ENCODE measurements at places on chromosomes 1 and 21.
A peak's percentile ranks its signal among the peaks of the same experiment; 100 is the strongest.

DNA sequence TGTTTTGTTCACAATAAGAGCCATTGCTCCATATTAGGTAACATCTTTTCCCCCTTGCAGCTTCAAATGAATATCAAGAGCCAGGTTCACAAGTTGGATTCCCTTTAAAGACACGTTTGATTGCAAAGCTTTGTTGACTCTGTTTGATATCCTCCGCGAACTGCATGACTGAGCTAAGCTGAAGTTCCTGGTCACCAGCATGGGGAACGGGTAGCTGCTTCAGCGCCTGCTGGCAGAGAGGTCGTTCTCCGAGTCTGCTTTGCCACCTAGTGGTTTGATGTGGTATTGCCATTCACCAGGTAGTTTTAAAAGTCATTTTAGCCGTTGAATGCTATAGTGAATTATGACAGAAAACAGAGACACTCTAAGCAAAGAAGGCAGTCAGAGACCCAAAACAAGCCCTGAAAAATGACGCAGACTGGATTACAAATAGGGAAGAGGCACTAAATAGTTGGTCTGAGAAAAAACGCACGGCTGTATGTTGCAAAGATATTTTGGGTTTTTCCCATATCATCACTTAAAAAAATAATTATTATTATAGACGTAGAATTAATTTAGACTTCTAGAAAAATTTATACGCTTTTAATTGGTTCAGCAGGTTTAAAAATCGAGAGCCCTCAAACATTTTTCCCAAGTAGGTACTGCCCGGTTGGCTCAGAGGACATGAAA lies 193.5 kb upstream of the FMN2 start:
- DNase-seq = peak; percentile 89

GRCh38 chr1:204130981-204131892 lies 20.6 kb downstream of the ETNK2 start:
- no peak for DNase-seq

GRCh38 chr1:245398180-245398579 lies 243.4 kb downstream of the KIF26B start:
- DNase-seq = no peak

DNA sequence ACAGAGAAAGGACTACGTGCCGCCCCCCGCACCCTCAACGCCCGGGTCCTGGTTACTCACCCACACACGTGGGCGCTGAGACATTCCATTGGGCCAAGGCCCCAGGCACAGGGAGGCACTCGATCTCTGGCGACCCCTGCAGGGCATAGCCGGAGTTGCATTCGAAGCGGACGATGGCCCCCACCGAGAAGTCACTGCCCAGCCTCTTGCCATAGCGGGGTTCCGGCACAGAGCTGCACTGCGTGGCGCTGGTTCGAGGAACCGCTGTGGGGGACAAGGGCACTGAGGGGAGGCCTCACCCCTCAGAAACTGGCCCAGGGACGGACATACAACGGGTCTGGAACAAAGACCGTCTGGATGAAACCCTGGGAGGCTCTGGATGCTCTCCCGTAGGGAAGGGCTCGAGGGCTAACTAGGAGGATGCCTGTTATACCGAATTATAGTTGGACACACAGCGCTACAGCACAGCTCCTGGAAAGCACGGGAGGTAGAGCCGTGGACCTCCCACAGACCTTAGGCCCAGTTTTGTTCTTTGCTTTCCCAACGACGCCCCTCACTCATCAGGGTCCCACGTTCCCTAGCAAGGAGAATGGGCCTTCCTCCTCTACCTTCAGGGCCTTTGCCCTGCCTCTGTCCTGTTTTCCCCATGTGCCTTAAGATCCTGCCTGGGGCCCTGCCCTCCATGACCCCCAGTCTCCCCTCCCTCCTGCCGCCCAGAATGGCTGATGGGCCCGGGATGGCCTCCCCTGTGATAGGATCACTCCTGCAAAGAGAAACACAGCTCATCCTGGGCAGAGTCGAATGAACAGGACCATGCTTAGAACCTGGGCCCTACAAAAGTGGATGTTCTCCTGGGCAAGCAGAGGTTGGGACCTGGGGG lies 152.8 kb downstream of the ZSCAN20 start:
- peak; percentile 10 for DNase-seq

- no peak for DNase-seq
These were observed 16.3 kb upstream of the L1TD1 start for GRCh38 chr1:62178372-62178771.

GRCh38 chr1:244802556-244803239 lies 32.8 kb upstream of the COX20 start:
- no peak for DNase-seq

GRCh38 chr1:241269116-241269515 lies 87.9 kb downstream of the RGS7 start:
- no peak for DNase-seq

DNA sequence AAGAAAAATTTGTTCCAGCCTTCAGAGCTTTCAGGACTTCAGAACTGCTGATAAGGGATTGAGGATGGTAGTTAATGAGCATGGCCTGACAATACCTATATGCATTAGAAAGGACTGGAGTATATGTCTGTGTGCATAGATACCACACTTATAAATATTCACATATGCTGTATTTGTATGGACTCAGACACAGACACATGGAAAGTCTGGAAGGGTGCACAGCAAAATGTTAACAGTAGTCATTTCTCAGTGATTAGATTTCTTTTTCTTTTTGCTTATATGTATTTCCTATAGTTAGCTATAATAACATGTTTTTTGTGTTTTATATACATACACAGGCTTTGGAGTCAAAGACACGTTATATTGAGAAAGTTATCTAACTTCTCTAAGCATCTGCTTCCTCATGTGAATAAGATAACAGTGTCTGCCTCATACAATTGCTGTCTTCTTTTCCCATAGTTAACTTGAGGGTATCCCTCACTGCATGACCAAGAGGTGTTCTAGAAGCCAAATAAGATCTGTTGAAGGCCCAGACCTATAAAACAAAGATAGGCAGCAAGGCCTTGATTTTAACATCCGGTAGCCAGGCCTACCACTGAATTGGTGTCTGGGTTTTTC lies 31.3 kb downstream of the INPP5B start:
- DNase-seq = no peak

DNA sequence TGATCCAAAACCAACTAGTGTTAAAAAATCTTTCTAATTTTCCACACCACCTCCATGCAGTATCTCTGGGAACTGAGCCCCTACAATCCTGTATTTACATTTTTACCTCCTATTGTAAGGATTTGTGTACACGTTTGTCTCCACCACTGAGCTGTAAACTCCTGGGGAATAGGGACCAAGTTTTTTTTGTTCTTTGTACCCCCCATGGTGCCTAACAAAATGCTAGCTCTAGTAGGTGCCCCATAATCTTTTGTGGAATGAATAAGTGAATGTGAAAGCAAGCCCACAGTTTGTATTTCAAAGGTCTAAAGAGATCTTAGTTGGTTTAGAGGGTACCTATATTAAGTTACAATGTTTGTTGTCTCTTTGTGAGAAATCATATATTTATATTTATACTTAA lies 879 bp upstream of the WLS start:
- no peak for DNase-seq

DNA sequence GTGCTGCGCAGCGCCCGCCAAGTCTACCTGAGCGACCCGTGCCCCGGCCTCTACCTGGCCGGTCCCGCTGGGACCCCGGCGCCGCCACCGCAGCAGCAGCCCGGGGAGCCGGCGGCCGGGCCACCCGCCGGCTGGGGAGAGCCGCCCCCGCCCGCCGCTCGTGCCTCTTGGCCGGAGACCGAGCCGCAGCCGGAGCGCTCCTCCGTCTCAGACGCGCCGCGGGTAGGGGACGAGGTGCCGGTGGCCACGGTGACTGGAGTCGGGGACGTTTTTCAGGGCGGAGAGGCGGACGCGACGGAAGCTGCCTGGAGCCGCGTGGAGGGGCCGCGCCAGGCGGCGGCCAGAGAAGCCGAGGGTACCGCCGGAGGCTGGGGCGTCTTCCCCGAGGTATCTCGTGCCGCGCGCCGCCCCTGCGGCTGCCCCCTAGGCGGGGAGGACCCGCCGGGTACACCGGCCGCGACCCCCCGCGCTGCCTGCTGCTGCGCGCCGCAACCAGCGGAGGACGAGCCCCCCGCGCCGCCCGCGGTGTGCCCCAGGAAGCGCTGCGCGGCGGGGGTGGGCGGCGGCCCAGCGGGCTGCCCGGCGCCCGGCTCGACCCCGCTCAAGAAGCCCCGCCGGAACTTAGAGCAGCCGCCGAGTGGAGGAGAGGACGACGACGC lies 646 bp downstream of the IER5 start:
- DNase-seq = no peak
